ENCODE measurements at places on chromosomes 4 and X.

- no peak for DNase-seq
Observed at GRCh38 chrX:153588021-153588781, 10.7 kb downstream of the CCNQ start.

DNA sequence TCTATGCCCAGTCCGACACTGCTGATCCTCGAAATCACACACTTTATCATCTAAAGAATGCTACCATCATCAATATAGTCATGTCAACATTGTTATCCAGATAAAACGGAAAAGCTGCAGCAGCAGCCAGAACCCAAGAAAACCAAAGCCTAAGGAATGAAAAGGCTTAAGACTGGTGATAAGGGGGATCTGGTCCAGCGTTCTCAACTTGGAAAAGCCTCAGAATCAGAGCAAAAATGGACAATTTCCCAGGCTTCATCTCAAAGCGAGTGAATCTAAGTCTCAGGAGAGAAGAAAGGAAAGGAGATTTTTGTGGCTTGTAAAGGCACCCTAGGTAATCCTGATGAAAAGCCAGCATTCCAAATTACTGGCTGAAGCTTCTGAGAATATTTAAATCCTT, 8.2 kb downstream of the ZNF518B start:
- DNase-seq = no peak

GRCh38 chr4:3040452-3041191, 33.7 kb downstream of the HTT-AS start:
- DNase-seq = peak; percentile 64

- no peak for DNase-seq
Observed at GRCh38 chrX:134806707-134807038, 148.4 kb upstream of the PLAC1 start.

DNA sequence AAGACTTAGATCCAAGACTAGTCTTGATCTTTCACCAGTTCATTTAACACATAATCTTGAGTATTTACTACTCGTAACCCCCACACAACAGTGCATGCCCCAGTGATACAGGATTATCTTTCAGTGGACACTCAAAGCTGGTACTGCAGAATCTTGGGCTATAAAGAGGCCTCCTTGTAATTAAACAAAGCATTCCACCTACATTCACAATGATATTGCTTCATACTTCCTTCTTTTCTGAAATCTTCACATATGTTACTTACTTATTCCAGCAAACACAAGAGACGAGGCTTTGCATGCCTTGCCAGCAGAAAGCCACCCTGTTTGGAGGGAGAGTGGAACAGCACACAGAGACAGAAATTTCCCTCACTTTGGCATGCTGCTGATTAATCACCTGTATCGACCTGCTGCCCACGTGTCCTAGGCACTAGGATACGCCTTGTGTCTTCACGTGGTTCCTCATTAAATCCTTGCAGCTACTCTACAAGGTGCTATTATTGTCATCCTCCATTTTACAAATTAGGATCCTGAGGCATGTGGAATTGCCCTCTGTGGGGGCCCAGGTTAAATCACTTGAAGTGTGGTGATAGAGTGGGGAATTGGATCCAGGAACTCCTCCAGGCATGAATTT, 77.3 kb downstream of the FAM184B start:
- no peak for DNase-seq

GRCh38 chr4:98539299-98539698, 119.1 kb downstream of the TSPAN5 start:
- no peak for DNase-seq

DNA sequence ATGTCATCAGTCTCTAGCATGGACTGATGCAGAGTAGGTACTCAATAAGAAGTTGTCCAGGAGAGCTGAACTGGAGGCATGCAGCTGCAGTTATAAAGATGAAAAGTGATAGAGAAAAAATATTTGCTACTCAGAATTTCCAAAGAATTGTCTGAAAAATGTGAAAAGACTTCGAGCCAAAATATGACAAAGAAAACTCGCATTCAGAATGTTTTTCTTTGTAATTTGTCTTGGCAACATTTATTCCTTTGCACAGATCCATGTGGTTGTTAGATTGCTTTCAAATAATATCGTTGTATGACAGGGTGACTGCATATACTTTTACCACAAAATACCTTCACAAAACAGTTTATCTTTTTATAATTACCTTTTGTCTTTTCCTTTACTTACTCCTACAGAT, 128.0 kb upstream of the SLC4A4 start:
- no peak for DNase-seq

GRCh38 chr4:76802236-76803021, 95.5 kb downstream of the SOWAHB start:
- DNase-seq = no peak

DNA sequence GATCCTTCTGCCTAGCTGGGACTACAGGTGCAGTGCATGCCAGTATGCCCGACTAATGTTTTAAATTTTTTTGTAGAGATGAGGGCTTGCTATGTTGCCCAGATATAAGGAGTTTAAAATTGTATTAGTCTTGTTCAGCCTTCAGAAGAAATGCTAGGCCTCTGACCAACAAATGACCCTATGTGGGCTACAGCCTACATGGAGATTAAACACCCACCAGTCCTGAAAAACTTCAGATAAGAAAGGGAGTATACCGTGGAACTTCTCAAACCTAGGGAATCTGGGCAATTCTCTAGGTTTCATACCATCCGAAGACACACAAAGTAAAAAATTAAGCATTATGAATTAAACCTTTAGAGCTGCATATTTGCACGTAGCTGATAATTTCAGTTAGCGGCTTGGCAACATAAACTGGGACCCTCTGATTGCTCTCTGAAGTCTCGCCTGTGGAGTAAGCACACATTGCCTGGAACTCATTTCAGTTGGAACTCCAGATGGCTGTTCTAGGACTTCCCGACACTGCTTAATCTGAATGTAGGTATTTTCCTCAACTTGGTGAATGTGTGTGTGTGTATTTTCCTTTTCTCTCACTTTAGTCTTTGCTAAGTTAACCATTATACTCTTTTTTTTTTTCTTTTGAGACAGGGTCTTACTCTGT, 33.0 kb downstream of the MOB1B start:
- no peak for DNase-seq

GRCh38 chr4:85113706-85114105, 147.2 kb upstream of the WDFY3 start:
- DNase-seq = no peak

GRCh38 chr4:75287738-75288517, 226.3 kb downstream of the RCHY1 start:
- DNase-seq = no peak

GRCh38 chr4:30610361-30610760, 109.8 kb upstream of the PCDH7 start:
- DNase-seq = no peak

- no peak for DNase-seq
Observed at GRCh38 chrX:6134255-6134654, 94.4 kb downstream of the NLGN4X start.

DNA sequence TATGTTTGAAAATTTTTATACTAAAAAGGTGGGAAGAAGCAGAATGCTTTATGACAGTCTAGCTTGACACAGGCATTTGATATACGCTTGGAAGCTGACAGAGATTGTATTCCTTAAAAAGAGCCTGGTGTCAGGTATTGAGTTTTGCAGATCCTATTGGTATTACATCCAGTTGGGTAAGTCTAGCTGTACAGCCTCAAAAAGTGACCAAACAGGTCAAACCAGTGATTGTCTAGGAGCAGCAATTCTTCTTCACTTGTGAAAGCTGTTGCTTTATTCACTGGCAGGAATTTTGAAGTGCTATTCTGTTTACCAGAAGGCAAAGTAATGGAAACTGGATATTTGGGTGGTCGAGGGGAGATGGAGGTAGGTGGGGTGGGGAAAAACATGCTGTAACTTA, 77.5 kb downstream of the UCHL1 start:
- DNase-seq = no peak

DNA sequence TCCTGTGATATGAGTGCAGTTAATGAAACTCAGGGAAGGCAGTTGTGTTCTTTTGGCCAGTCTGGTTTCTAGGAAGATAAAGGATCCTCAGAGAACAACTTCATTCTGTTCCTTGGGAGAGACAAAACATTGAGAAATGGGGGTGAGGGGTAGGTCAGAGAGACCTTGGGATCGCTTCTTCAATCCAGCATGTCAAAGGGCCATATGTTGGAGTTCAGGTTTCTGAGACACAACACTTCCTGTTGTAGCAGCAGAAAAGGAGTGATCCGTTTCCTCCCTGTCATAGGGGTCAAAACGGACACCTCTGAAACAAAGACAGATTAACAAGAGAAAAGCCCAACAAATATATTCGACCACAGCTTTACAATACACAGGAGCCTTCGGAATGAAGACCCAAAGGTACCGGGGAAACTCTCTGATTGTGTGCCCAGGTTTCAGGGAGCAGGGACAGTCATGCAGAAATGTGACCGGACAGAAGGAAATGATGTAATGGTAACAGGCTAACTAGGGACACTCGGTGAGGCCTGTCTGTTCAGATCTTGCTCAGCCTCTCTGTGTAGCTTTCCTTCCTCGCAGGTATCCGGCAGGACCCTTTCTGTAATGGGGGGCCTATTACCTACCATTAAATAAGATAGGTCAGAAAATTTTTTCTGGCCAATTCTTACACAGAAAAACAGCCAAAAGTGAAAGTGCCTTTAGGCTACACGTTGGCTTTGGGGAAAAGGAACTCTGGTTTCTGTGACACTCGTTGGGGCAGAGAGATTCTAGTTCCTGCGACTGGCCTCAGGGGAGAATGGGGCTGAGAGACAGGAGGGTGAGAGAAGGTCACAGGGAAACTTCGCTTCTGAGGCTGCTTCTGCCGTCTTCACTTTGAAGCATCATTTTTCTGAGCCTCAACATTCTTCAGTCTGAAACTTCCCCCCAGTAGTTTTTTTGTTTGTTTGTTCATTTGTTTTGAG, 103.3 kb upstream of the TLR3 start:
- no peak for DNase-seq

DNA sequence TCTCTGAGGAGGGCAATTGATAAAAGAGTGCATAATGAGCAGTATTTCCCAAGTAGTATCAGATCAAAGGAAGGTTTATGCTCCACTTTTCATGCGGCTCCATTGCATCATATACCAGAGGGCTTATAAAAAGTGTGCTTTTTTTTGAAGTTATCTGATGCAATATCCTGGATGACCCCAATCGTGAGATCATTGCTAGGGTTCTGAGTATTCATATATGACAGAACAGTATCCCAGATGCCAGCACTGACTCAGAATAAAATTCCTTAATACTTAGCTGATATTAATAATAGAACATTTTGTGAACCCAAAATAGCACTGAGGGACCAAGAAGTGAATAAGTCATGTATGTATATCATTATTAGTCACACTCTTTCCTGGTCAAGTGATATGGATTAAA, 945.5 kb upstream of the AGA start:
- no peak for DNase-seq

DNA sequence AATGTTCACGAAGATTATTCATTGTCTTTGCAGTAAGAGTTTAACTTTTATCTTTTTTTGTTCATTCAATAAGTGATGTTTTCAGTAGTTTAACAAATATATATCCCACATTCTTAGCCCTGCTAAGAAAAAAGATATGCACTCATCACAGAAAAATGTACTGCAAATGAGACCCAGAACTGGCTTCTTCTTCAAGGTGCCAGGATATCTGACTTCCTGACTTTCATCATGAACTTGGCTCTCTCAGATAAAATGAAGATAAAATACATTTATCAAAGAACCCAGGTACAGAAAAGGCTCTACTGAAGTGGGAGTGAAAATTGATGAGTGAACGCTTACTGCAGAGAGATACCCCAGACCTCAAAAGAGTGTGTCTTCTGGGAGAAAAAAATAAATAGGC, 177.8 kb upstream of the DKK2 start:
- no peak for DNase-seq

GRCh38 chr4:150004481-150004880, 73.8 kb upstream of the DCLK2 start:
- DNase-seq = no peak

DNA sequence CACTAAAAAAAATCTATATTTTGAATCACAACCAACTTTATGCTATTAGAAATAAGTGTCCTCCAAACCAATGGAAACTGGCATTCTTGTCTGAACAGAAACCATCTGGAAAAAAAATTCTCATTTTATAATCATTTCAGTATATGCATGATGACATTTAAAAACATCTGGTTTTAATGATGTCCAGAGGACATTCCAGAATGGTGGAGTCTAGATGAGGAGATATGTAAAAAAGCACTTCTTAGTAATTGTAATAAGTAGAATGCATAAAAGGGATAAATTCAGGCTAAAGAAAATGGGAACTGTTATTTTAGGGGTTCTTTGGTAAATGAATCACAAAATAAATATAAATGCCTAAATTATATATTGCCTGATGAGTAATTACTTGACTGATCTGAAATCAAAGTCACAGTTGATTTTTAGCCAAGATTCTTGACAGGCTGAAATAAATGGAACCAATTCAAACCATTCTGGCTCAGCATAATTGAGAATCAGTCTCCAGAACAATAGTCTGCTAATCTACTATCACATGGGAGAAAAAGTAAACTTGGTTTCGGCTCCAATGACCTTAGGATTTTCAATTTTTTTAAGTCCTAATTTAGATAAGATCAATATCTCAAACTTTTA, 636.6 kb downstream of the FAT4 start:
- DNase-seq = no peak

DNA sequence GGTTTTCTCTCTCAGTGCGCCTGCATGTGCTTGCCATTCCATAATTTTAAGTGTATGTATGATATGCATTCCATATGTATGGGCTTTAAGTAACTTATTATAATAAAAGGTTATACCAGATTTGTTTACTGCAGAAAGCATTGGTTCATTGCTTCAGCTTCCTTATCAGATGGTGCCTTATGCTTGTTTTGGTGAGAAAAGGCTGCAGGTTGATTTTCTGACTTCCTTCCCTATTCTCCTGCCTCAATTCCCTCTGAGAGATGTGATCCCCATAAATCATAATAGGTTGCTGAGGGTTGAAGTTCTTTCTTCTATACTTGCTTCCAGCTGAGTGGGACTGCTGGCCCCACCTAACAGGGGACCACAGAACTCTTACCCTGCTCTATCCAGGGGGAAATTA, 10.3 kb upstream of the CEP135 start:
- no peak for DNase-seq

DNA sequence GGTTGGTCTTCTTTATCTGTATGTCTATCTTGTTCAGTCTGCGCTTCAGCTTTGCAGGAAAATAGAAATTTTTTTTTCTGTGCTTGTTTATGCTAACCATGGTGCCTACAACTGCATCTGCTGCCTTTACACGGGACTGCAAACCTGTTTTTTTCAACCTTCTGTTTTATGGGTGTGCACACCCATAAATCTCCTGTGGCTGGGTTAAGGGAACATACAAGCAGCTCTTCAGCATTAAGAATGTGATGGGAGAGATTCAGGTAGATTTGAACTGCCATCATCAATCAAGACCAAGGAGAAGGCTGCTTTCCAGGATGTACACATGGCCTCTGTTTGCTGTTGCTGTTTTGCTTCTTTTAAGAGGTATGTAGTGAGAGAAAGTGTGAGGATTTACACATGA, 502.9 kb downstream of the ANKRD50 start:
- DNase-seq = no peak

- DNase-seq = no peak
Observed at GRCh38 chr4:145762719-145763118, 82.8 kb downstream of the C4orf51 start.

- no peak for DNase-seq
Observed at GRCh38 chrX:66602381-66602938, 36.4 kb downstream of the EDA2R start.

All from B cell (primary cell).